ENCODE measurements at places on chromosomes 4 and X. TPM values are rescaled to one million over a fixed set of nuclear protein-coding genes. Genes with fewer than 3 reads are reported as not detected.

The RAB9B gene
- total RNA-seq: 1.5 TPM

The XAGE1A gene
- total RNA-seq: not detected

DNA sequence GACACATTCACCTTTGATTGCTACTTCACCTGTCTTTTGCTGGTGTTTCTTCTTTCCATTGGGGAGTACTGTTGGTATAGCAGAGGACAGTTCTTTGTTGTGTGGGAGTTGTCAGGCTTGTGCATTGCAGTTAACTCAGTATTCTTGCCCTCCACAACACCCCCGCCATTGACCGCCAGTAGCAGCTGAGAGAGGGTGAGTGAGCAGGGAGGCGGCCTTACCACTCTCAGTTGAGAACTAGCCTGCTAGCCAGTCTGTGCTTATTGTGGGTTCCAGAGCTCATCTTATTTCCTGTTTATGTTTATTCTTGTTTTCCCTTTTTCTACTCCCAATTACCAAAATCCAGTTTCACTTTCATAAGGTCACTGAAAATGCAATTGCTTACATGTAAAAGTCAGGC, 52.2 kb downstream of the STIM2 start:
- H3K27me3 ChIP-seq: no peaks in the 10 kb centered on the region
- H3K36me3 ChIP-seq: no peaks in the 10 kb centered on the region
- no peak for DNase-seq
- no peak overlapping the region for H3K27ac ChIP-seq
- H3K4me3 ChIP-seq: no peak overlapping the region

GRCh38 chr4:7457201-7458065, 22.7 kb upstream of the PSAPL1 start:
- no peaks in the 10 kb centered on the region for H3K27me3 ChIP-seq
- DNase-seq: no peak
- no peak overlapping the region for H3K4me3 ChIP-seq
- H3K36me3 ChIP-seq: no peaks in the 10 kb centered on the region

The ATP8A1 gene
- 5.3 TPM for total RNA-seq

GRCh38 chr4:23685471-23685870, 204.4 kb downstream of the PPARGC1A start:
- H3K4me1 ChIP-seq: no peaks in the 10 kb centered on the region
- H3K4me3 ChIP-seq: no peak overlapping the region
- H3K27me3 ChIP-seq: no peaks in the 10 kb centered on the region
- no peak overlapping the region for H3K27ac ChIP-seq
- H3K36me3 ChIP-seq: no peaks in the 10 kb centered on the region

- no peaks in the 10 kb centered on the region for H3K27me3 ChIP-seq
- H3K4me3 ChIP-seq: no peak overlapping the region
- H3K27ac ChIP-seq: peak overlapping the region; percentile 60
- H3K4me1 ChIP-seq: peaks cover 37% of the 10 kb centered on the region
- no peaks in the 10 kb centered on the region for H3K36me3 ChIP-seq
- peak; percentile 80 for DNase-seq
Measured at GRCh38 chr4:105594099-105595010, 41.9 kb downstream of the ARHGEF38 start.

GRCh38 chr4:163806653-163807052, 312.2 kb downstream of the TMA16 start:
- H3K27me3 ChIP-seq: no peaks in the 10 kb centered on the region
- peak; percentile 25 for DNase-seq
- H3K4me1 ChIP-seq: peaks cover 10% of the 10 kb centered on the region
- H3K27ac ChIP-seq: no peak overlapping the region

Measured in PC-3 (cell line).